ENCODE measurements at places on chromosomes 3 and 15.

DNA sequence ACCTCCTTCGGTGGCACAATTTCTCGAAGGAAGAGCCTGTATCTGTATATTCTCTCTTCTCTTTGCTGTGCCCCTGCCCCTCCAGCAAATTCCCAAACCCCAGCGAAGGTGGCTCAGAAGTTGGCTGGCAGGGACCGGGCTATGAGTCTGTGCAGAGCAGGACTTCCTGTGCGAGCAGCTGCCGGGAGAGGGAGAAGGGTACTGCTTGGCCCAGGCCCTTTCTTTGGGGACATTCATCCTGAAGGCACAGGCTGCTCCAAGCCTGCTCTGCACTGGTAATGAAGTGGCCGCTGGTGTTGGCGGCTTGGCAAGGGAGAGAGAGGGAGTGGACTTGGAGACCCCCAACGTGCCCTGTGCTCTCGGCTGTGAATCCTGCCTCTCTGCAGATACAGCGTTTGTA is 1.5 kb downstream of the SLC6A11 start:
- DNase-seq, result peak; percentile 79

DNA sequence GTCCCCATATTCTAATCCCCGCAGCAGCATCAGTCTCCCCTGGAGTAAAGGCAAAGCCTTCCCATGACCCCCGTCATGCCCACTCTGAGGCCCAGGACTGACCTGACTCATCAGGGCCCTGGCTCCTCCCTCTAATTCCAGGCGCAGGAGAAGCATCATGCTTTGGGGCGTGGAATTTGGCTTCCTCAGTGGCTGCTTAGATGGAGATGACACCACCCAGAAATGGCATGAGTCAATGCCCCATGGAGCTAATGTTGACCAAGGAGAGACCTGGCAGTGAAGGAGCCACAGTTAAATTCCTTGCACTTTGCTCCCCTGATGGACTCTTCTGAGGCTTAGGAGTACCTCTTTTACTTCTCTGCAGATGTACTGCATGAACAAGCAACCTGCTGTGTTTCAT is 204.2 kb upstream of the PROK2 start:
- no peak for DNase-seq

DNA sequence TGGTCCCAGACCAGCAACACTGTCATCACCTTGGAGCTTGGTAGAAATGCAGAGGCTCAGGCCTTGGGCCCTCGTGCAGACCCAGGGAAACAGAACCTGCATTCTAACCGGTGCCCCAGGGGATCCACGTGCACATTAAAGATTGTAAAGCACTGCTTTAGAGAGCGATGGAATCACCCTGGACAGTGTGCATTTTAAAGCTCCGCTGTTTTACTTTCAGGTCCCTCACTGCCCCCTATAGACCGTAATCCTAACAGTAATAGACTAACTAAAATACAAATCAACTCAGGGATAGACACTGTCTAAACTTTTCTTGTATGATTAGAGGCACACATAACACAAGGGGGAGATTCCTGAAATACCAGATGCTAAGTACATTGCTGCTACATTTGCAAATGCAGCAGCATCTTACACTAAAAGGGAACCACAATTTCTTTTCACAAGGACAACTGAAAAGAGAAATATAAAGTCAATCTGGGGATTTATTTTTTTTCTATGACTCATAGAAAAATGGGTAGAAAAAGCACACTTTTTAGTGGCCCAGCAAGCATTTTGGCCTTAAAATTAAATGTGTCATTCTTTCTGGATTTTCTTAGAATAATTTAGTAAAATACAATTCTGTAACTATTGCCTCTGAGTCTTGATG is 10.5 kb upstream of the SH3GL3 start:
- DNase-seq, result peak; percentile 69

DNA sequence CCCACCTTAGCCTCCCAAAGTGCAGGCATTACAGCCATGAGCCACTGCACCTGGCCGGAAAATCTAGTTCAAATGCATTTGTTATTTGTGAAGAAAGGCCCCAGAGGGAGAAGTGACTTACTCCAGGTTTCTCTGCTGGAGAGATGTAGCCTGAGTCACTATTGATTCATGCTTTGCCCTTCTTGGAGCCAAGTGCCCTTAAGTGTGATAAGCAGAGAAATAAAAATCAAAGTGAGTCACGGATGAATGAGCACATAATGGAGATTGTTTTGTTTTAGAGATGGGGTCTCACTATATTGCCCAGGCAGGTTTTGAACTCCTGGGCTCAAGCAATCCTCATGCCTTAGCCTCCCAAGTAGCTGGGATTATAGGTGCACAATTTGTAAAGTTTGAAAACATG is 33.1 kb downstream of the CDC25A start:
- DNase-seq, result no peak

DNA sequence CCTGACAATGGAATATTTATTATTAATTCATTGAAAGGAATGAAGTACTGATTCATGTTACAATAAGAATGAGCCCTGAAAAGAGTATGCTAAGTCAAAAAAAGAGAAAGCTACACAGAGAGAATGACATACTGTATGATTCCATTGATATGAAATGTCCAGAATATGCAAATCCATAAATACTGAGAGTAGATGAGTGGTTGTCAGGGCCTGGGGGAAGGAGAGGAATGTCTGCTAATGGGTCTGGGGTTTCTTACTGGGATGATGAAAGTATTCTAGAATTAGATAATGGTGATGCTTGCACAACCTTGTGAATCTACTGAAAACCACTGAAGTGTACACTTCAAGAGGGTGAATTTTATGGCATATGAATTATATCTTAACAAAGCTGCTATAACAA is 79.9 kb upstream of the HACD2 start:
- DNase-seq, result no peak

GRCh38 chr15:41309226-41309905 is 23.0 kb downstream of the OIP5 start:
- no peak for DNase-seq

All from brain (organoid and tissue), 16 donors.